ENCODE measurements at places on chromosomes 5 and 9.

GRCh38 chr5:127192836-127193338 lies 97.7 kb upstream of the MEGF10 start:
- DNase-seq = no peak

DNA sequence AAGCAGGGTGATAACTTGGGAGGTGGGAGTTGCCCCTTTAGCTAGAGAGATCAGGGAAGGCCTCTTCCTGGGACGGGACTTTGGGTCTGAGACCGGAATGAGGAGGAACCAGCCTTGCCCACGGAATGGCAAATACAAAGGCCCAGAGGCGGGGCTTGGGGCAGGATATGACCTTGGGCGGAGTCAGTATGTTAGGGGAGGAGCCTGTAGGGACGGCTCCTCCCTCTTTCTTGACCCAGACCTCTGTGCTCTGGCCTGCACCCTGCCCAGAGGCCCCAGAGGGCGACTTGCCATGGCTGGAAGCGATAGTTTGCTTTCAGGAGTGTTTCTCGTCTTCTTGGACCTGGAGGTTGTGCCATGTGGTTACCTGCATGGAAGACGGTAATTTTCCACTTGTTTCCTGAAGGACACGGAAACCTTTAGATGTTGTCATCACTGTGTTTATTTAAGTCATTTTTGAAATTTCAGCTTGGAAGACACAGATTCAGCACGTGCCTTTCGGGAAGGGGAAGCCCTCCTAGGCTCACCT lies 85.6 kb downstream of the DAB2IP start:
- DNase-seq = no peak

DNA sequence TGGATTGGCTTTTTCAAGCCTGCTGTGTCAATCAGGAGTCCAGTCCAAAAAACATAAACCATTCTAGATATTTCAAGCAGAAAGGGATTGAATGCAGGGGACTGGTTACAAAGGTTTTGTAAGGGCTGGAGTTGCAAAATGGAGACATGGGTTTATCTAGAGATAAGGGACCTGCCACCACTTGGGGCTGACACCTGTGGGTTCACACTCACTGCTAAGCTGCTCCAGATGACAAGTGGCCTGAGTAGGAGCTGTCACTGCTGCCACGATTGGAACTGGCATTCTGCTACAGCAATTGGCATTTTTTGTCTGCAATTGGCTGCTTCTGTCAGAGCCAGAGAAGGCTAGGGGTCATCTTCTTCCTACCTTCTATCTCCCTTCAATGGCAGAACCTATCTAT lies 66.3 kb upstream of the ZFR start:
- no peak for DNase-seq

GRCh38 chr9:27352457-27353165 lies 55.7 kb upstream of the EQTN start:
- DNase-seq = no peak

GRCh38 chr9:115972362-115972761 lies 181.2 kb upstream of the PAPPA start:
- no peak for DNase-seq

GRCh38 chr9:32431940-32432555 lies 47.6 kb downstream of the ACO1 start:
- DNase-seq = no peak

DNA sequence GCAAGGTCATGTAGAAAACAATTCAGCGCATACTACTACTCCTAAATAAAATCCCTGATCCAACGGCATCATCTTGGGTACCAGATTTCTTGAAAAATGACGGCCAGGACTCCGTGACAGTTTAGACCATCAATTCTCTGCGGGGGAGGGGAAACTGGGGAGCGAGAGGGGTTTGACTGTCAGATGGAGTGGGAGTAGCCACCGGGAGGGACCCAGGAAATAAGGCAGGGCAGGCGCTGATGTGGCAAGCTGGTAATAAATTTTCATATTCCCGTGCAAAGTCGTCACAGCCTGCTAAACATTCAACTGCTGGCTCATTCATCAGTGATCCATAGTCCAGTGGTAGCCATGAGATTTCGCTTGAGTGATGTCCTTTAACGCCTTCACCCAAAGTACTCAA lies 457 bp upstream of the CDH18 start:
- DNase-seq = peak; percentile 35

DNA sequence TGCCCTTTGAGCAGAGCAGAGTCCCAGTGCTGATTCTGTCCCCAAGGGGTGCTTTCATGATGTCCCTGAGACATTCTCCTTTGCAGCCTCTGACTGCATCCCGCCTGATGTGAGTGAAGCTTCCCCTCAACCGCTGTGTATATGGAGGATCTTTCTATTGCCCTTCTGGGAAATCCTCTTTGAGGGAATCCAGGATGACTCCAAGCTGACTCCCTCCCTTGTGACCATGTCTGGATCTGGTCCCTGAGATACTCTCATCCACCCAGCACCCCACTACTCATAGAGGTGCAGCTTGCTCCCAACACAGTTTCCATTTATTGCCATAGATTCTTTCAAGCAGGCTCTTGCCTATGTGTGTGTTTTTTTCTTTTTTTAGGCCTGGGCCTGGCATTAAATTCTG lies 216.5 kb downstream of the SEC61B start:
- no peak for DNase-seq

- no peak for DNase-seq
Measured at GRCh38 chr9:81685763-81686613, 3.4 kb downstream of the TLE1 start.

- no peak for DNase-seq
Measured at GRCh38 chr5:79581535-79581934, 30.7 kb upstream of the TENT2 start.

GRCh38 chr9:131719262-131719908 lies 20.5 kb downstream of the RAPGEF1 start:
- DNase-seq = no peak
